ENCODE measurements at places on chromosomes 13 and 19. TPM values are rescaled to one million over a fixed set of nuclear protein-coding genes. Genes with fewer than 3 reads are reported as not detected.
A peak's percentile ranks its signal among the peaks of the same experiment; 100 is the strongest.

DNA sequence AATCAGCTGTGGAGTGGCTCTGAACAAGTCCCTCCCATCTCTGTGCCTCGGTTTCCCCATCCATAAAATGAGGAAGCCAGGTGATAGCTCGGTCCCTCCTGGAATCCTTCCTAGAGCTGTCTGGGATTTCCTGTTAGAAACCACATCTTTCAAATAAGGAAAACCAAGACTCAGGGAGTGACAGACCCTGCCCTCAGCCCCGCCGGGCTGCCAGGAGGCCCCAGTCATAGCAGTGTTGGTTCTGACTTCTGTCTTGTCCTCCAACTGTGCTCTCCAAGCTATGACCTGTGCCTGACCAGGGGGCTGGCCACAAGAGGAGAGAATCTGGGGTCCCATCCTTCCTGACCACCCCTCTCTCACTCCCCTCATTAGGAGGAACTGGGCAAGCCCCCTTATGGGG, 1.1 kb upstream of the SHD start:
- DNase-seq: no peak

DNA sequence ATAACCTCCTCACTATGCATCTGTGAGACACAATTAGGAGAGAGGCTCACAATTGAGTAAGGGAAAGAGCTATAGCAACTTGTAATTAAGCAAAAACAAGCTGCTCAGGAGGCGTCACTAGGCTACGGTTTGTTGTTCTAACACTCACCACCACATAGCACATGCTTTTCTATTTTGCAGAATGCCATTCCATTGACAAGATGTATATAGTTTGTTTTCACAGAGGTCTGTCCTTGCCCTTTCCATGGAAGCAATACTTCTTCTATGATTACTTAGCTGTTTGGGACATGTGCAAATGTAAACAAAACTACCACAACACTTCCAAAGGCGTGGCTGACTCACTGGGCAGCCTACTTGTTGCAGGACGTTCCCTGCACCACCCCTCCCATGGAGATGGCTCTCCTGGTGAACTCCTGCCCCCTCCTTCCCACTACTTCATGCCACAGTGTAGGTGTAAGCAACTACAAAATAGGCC, 33.9 kb upstream of the FAM216B start:
- no peak for DNase-seq

- DNase-seq: peak; percentile 82
These were observed 15.3 kb downstream of the RAB3D start for GRCh38 chr19:11324079-11324661.

Gene TMEM150B
- 3.6 TPM for total RNA-seq

DNA sequence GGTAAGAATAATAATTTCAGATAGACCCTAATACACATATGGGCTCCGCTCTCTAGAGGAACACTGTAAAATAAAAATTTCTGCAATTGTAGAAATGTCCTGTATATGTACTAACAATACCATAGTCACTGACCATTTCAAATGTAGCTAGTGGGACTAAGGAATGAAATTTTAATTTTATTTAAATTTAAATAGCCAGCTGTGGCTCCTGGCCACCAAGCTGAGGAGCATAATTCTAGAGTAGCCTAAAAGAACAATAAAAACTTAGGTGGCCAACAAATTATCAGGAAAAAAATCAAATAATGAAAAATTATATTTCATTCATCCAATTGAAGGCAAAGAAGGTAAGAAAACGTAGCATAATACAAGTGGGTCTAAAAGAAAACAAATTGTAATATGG, 240.9 kb upstream of the MIR17HG start:
- DNase-seq: no peak

- DNase-seq: no peak
These were observed at the start of gene LPAR2 for GRCh38 chr19:19627621-19628500. TSS of gene LPAR2 (minus strand) at chr19:19628220. CDS start at chr19:19627275, 945 bp downstream.

- DNase-seq: no peak
These were observed 880.2 kb downstream of the PCDH9 start for GRCh38 chr13:66349966-66350365.

GRCh38 chr13:62209529-62209928, 793.9 kb upstream of the PCDH20 start:
- no peak for DNase-seq

- no peak for DNase-seq
These were observed 15.7 kb upstream of the SCEL start for GRCh38 chr13:77519808-77520207.

DNA sequence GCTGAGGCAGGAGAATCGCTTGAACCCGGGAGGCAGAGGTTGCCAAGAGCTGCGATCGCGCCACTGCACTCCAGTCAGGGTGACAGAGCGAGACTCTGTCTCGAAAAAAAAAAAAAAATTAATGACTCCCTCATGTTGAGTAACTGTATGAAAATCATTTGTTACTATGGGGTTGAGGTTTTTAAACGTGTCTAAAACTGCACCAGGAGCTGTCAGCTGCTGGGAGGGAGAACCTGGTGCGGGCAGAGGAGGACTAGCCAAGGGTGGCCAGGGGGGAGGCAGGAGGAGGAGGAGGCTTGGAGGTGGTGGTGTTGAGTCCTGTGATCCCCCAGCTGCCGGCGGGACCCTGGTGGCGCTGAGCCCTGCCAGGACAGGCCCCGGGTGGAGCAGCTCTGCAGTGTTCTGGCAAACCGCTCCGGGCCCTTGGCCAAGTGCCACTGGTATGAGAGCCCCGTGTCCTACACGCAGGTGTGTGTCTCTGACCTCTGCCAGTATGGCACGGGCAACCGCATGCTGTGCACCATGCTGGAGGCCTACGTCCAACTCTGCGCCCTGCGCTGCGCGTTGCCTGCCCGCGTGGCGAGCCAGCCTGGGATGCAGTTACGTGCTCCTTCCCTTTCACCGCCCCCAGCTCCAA, 17.1 kb upstream of the FXYD3 start:
- DNase-seq: no peak

GRCh38 chr13:25800523-25800922, 251.3 kb downstream of the SHISA2 start:
- no peak for DNase-seq

Gene B3GNT3
- total RNA-seq: 0.18 TPM

Gene SPACA4
- total RNA-seq: not detected

DNA sequence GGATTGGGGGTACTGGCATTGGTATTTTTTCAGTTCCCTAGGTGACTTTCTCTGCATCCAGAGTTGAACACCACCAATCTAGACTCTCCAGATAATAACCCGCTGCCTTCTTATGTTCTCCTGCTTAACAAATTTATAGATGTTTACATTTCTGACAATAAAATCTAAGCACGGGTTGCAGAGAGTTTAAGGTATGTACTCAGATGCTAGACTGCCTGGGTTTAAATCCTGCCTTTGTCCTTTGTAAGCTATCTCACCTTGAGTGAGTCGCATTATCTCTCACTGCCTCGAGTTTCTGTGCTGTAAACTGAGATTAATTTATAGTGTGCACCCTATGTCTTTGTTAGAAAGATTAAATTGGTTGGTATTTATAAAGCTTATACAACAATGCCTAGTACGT, 131.4 kb upstream of the ARGLU1 start:
- no peak for DNase-seq

Gene DNAAF3
- total RNA-seq: 0.41 TPM

DNA sequence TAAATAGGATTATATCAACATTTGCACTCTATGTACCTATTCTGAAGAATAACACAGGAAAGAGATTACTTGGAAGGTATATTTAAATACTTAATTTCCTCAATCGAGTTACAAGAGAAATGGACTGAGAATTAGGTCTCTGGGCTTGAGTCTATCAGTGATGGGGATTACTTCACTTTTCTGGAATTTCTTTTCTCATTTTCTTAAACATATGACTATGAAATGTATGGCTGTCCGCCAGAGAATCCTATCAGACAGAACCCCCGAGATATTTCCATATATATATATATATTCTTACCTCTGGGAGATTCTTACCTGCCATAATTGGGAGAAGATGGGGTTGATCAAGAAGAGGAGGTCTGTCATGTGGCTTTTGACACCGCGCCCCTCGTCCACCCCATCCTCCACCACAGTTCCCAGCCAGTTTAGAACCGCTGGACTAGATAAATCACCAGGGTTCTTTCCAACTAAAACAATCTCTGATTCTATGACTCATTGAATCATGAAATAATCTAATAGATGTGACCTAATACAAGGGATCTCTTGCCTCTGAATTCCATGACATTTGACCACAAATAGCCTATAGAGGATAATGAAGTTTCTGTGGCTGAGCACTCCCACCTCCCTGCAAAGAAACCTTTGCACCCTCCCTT, 231.3 kb downstream of the TBC1D4 start:
- DNase-seq: no peak

Gene STOML3
- total RNA-seq: not detected

GRCh38 chr19:13097033-13097462, 5.6 kb downstream of the LYL1 start:
- DNase-seq: no peak

Gene SERP2
- total RNA-seq: 12.9 TPM

Data from left cardiac atrium (tissue), 4 donors.